ENCODE measurements at places on chromosomes 1 and 21. TPM values are rescaled to one million over a fixed set of nuclear protein-coding genes. Genes with fewer than 3 reads are reported as not detected.

The SPRR3 gene
- not detected for polyA plus RNA-seq

The LINGO4 gene
- polyA plus RNA-seq = not detected

The DYNLT5 gene
- polyA plus RNA-seq = not detected

The FALEC gene
- 0.80 TPM for polyA plus RNA-seq

The CELA2B gene
- polyA plus RNA-seq = not detected

The C1QC gene
- polyA plus RNA-seq = not detected

The FCRL2 gene
- polyA plus RNA-seq = not detected

The CHRNB2 gene
- polyA plus RNA-seq = 0.25 TPM

DNA sequence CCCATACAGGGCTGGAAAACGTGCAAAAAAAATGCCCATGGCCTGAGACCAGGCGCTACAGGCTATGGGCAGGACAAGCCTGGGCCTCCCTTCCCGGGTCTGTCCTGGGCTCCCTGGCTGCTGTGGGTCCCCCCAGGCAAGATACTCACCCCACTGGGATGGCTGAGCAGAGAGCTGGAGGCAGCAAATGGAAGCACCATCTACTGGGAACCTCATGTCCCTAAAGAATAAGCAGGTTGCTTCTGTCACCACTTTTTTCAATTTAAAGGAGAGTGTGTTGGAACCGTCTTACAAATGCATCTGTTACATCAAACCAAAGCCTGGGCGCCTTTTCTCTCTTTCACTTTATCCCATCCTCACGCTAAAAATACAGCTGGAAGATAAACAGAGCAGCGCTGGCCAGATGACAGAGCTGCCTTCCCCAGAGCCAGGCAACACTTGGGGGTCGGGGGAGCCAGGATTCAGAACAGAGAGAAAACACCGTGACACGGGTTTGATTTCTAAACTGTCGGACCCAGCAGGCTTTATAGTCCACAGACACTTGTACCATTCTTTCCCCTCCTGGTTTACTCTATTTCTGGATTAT, 262.1 kb upstream of the VAMP3 start:
- DNase-seq = no peak

GRCh38 chr1:46153732-46154131, 21.2 kb upstream of the TSPAN1 start:
- no peak for DNase-seq

DNA sequence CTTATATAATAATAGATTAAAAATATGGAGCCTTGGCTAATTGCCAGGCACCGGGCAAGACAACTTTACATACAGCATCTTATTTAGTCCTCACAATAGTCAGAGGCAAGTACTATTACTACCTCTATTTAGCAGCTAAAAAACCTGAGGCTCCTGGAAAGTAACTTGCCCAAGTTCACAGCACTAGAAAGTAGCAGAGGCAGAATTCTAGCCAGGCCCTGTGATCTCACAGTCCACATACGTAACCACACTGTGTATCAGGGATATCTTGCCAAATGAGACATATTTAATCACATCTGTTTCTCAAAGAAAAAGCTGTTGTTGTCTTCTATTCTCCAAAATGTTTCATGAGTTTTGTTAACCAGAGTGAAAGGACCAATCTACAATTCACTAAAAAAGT, 378.5 kb downstream of the PLPP3 start:
- no peak for DNase-seq

- peak; percentile 63 for DNase-seq
These were observed 127.2 kb downstream of the IGSF21 start for GRCh38 chr1:18234790-18235242.

DNA sequence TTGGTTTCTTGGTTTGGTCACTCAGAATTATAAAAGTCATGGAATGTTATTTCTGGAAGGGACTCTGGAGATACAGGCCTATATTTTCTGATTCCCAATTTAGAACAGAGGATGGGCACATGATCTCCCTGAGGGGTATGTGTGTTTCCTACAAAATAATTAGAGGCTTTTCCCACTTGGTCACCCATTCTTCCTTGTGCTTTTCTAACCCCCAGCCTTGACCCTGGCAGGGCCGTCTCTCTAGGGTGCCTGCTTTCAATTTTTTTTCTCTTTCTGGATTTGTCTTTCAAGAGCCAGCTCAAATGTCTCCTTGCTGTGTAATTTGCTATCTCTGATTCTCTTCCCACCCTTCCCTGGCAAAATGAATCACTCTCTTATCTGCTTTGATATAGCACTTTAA, 131.9 kb downstream of the HLX start:
- DNase-seq = no peak

GRCh38 chr1:31712630-31713029, 8.8 kb upstream of the COL16A1 start:
- DNase-seq = no peak

DNA sequence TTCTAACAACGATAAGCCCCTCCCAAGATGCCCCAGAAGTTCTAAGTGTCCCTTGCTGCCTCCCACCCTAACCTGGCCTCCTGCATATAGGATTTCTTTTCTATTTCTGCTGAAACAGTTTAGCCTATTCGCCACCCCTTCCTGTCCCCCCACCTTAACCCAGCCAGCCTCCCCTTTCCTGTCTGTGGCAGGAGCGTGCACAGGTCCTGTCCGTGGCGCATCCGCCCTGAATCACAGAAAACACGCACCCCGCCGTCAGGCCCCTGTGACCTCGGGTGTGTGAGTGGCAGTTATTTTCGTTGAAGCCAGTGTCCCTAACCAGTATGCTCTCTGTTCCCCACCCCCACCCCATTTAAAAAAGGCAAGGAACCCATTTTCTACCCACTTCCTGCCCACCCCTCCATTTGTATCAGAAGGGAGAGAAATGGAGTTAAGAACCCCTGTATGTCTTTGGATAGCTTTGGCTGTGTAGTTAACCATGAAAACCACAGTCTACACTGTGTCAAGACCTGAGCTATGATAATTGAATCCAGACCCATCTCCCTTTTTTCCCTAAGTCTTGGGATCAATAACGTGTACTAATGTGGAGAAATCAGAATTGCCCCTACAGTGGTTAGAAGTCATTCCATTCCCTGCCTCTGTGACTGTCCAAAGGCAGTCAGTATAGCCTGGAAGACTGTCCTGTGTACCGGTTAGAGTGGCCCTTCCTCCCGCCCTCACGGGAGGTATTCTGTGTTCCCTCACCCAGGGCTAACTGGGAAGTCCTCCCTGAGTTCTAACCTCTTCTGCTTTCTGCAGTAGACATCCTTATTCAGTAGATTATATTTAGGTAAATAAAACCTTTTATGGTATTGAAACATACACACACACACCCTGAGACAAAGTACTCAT, 1.8 kb downstream of the PLEKHO1 start:
- DNase-seq = no peak

GRCh38 chr1:86778569-86779239, 74.3 kb downstream of the SH3GLB1 start:
- no peak for DNase-seq

- no peak for DNase-seq
These were observed 12.3 kb downstream of the ZRANB2 start for GRCh38 chr1:71068325-71069240.

DNA sequence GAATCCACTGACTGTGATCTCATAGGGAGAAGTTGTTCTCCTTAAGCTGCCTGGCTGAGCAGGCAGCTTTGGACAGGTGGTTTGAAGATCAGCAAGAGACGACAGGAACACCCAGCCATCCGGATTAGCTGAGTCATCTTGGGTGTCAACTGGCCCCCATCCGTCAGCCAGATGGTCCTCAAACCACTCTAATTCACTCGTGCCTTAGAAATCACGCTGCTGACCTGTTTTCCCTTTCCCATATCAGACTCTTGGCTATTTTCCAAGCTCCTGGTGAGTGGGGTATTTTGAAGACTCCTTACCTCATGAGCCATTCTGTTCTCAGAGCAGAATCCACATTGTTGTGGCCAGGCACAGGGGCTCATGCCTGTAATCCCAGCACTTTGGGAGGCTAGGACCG, 149.1 kb upstream of the L1TD1 start:
- no peak for DNase-seq

Measured in A549 (cell line).